SK-N-SH (cell line): ENCODE measurements at places on chromosomes 2 and 18. TPM values are rescaled to one million over a fixed set of nuclear protein-coding genes. Genes with fewer than 3 reads are reported as not detected.
A peak's percentile ranks its signal among the peaks of the same experiment; 100 is the strongest.

DNA sequence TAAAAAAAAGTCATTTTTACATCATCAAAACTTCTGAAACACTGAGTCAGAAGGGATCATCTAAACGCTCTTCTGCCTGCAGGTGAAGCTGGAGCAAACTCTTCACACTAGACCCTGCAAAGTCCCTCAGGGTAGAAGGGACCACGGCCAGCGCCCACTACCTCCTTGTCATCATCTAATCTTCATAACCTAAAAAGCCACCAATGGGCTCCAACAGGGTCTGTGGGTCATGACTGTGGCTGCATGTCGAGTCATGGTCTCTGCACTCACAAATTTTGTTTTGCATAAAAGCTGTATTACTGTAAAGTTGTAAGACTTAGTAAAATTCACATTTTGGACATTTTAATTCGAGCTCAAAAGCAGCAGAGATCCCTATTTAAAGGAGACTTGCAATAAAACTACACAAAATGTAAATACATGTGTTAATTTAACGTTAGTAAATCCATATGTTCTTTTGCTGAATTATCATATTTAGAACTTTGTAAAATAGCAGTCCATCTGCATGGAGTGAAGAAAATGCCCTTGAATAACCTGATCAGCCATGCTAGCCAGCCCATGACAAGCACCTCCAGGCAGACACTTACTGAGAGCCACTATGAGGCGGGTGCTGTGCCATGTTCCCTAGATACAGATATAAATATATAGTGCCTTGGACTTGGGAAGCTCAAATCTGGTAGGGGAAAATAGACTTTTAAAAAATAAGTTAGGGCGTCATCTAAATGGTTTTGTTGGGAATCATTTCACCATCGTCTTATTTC lies 437.2 kb upstream of the LYPD1 start:
- H3K27ac ChIP-seq = no peak overlapping the region
- no peak for DNase-seq
- no peaks in the 10 kb centered on the region for H3K36me3 ChIP-seq
- H3K4me1 ChIP-seq = no peaks in the 10 kb centered on the region
- no peak overlapping the region for H3K4me3 ChIP-seq

GRCh38 chr2:128320906-128321771 lies 2.5 kb upstream of the HS6ST1 start:
- no peaks in the 10 kb centered on the region for H3K36me3 ChIP-seq
- peak overlapping the region; percentile 68 for H3K4me3 ChIP-seq
- DNase-seq = no peak
- H3K27me3 ChIP-seq = no peaks in the 10 kb centered on the region
- H3K27ac ChIP-seq = no peak overlapping the region; the same call in 1 of the 2 replicates

GRCh38 chr2:185507719-185508118 lies 230.9 kb upstream of the FSIP2 start:
- H3K27ac ChIP-seq = no peak overlapping the region
- no peaks in the 10 kb centered on the region for H3K27me3 ChIP-seq
- no peak overlapping the region for H3K4me3 ChIP-seq

DNA sequence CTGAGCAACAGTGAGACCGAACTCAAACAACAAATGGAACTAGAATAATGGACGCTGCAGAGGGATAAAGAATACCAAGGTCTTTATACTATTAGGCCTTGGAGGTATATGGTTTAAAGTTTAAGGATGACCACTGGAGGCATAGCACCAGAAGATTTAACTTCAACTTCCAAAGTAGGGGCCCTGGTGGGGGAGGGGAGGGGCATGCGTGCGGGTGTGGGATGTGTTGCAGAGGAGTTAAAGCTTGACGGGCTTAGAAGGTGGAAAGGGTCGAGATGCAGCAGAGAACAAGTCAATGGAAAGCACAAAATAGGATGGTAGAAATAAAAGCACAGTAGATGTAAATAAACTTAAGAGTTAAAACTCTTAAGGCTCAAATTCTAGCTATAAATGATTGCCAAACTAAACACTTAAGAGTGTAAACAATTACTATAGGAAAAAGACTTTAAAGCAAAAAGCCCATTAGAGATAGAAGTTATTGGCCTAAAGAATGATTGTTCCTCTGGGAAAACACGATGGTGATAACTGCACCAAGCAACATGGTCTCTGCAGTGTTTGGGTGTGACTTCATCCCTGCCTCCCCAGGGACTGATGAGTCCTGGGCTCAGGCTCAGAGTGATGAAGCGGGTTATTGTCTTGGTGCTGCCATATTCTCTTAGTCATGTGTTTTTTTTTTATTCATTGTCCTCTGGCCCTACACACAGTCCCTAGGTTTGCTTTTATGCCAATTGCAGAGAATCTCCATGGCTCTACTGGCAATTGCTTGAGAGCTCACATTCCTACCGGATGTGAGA lies 13.0 kb downstream of the RRM2 start:
- no peak overlapping the region; the same call in 1 of the 2 replicates for H3K27ac ChIP-seq
- no peaks in the 10 kb centered on the region for H3K27me3 ChIP-seq
- H3K36me3 ChIP-seq = peaks cover 10% of the 10 kb centered on the region
- no peaks in the 10 kb centered on the region for H3K4me1 ChIP-seq
- H3K4me3 ChIP-seq = no peak overlapping the region

DNA sequence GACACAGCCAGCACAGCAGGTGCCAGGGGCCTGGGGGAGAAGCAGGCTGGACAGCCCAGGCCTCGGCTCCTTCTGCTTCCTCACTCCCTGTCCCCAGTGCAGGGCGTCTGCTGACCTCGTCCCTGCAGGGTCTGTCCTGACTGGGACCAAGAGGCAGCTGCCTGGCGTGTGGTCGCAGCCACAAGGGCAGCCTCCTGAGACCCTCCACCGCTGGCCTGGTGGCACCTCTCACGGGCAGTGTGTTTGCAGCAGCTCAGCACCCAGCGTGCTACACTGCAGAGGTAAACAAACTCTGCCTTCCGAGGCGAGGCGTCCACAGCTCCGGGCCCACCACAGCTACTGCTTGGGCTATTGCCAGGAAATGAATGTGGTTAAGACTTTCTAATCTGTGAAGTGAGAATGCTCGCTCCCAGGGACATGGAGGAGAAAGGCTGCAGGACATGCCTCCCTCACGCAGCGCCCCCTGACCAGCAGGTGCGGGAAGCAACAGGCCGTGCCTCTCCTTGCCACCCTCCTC lies 46.1 kb upstream of the HPCAL1 start:
- no peak overlapping the region for H3K4me3 ChIP-seq
- no peaks in the 10 kb centered on the region for H3K27me3 ChIP-seq
- DNase-seq = no peak

- H3K27ac ChIP-seq = no peak overlapping the region
- H3K4me1 ChIP-seq = peaks cover 15% of the 10 kb centered on the region
- no peaks in the 10 kb centered on the region; the same call in 1 of the 2 replicates for H3K36me3 ChIP-seq
- no peaks in the 10 kb centered on the region for H3K27me3 ChIP-seq
- no peak overlapping the region for H3K4me3 ChIP-seq
Measured at GRCh38 chr2:119242276-119243119, 18.9 kb downstream of the STEAP3 start.

- DNase-seq = no peak
- no peaks in the 10 kb centered on the region for H3K27me3 ChIP-seq
Measured at GRCh38 chr18:61666876-61667590, 225.8 kb downstream of the RNF152 start.

DNA sequence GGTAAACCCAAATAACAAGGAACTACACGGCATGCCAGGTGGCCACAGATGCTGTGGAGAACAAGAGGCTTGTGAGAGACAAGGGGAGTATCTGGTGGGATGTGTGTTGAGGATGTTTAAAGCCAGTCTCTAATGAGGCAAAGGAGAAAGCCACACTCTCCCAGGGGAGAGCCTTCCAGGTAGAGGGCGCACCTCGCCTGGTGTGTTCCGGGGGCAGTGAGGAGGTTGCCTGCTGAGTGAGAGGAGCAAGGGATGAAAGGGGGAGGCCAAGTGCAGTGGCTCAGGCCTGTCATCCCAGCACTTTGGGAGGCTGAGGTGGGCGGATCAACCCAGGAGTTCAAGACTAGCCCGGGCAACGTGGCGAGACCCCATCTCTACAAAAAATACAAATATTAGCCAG lies 16.2 kb downstream of the SAG start:
- peaks cover 2% of the 10 kb centered on the region; the same call in 1 of the 2 replicates for H3K4me1 ChIP-seq
- no peak overlapping the region for H3K27ac ChIP-seq
- DNase-seq = no peak
- H3K4me3 ChIP-seq = no peak overlapping the region
- no peaks in the 10 kb centered on the region for H3K27me3 ChIP-seq
- H3K36me3 ChIP-seq = no peaks in the 10 kb centered on the region

DNA sequence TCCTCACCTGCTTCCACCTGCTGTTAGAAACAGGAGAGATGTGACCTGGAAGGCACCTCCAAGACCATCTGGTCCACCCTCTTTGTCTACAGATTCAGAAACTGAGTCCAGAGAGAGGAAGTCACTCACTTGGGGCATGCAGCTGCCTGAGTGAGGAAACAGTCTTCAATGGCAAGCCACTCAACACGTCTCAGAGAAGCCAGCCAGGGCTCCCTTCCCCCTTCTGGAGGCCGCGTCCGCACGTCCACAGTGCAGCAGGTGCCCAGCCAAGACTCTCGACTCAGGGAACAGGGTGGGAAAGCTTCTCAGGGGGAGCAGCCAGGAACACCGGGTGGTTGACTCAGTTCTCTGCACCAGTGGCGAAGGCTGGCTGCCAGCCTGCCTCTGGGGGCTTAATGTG lies 201.7 kb downstream of the BCL11A start:
- no peaks in the 10 kb centered on the region for H3K4me1 ChIP-seq
- no peaks in the 10 kb centered on the region for H3K36me3 ChIP-seq
- DNase-seq = no peak
- no peak overlapping the region for H3K4me3 ChIP-seq

DNA sequence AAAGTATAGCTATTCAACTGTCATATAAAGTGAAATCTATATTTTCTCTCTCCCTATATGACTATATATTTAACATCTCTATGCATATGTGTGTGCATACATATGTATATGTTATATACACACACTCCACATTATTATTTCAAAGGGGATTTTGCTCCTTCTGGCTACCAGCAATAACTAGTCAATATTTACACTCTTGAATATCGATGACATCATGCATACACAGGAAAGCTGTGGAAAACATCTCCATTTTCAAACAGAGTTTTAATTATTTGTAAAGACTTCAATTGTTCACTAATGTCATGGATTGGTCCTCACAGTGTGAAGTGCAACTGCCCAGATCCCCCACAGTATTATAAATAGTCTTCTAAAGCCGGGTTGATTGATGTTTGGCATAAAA lies 195.9 kb upstream of the TCF4 start:
- H3K4me3 ChIP-seq = no peak overlapping the region
- DNase-seq = no peak
- no peaks in the 10 kb centered on the region for H3K27me3 ChIP-seq
- no peaks in the 10 kb centered on the region for H3K36me3 ChIP-seq

DNA sequence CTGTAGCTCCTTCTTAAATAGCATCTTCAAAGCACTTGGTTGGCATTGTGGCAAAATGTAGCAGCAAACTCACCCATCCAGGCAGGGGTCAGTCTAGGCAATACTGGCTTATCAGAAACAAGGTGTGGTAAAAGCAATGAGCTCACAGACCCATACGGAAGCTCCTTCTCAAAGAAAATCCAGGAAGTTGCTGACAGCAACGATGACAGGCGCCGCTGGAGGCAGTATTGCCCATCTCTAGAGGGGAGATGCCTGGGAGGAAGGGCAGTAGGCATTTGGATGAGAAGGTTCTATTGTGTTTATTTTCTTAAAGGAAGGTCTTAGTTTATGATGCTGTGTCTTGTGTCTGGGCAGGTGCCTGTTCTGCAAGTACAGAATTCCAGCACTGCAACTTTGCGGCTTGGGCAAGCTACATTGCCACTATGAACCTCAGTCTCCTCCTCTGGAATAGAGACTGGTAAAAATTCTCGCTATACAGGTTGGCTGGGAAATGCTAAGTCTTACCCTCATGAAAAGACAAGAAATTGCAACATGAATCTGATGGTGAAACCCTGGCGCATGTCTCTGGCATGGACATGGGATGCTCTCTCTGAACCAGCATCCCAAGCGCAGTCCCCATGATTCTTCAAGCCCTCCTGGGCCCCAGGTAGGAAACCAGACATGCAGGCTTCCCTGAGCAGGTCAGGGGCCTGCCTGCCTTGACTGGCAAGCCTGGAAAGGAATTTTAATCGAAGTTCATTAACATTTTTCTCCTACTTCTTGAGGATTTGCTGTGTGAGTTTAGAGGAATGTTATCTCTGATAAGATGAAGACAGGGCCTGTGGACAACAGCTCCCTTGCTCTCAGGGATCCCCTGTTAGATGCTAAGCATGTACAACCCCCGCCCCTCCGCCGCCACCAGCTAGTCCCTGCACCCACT lies 156.0 kb downstream of the TFCP2L1 start:
- H3K27ac ChIP-seq = no peak overlapping the region
- H3K27me3 ChIP-seq = peaks cover 15% of the 10 kb centered on the region
- no peak for DNase-seq
- peaks cover 9% of the 10 kb centered on the region; the same call in 1 of the 2 replicates for H3K4me1 ChIP-seq

- no peak for DNase-seq
- no peak overlapping the region for H3K4me3 ChIP-seq
- H3K27ac ChIP-seq = no peak overlapping the region
- peaks cover 9% of the 10 kb centered on the region; the same call in 1 of the 2 replicates for H3K4me1 ChIP-seq
Measured at GRCh38 chr2:41720331-41721251, 327.2 kb upstream of the PKDCC start.

- no peak overlapping the region for H3K4me3 ChIP-seq
- no peaks in the 10 kb centered on the region for H3K4me1 ChIP-seq
- peak; percentile 27 for DNase-seq
- no peak overlapping the region for H3K27ac ChIP-seq
Measured at GRCh38 chr2:193584522-193584938, 1389.8 kb upstream of the TMEFF2 start.

GRCh38 chr2:46365913-46366667 lies 68.9 kb downstream of the EPAS1 start:
- no peak overlapping the region for H3K27ac ChIP-seq
- H3K4me1 ChIP-seq = peaks cover 14% of the 10 kb centered on the region; the same call in 1 of the 2 replicates
- no peak overlapping the region for H3K4me3 ChIP-seq
- peaks cover 80% of the 10 kb centered on the region for H3K36me3 ChIP-seq
- H3K27me3 ChIP-seq = no peaks in the 10 kb centered on the region
- DNase-seq = peak; percentile 59

The APCDD1 gene
- 0.02 TPM in 1 of 2 replicates, not detected in the other for polyA plus RNA-seq

The KCNK3 gene
- polyA plus RNA-seq = 0.16 and 0.31 TPM in 2 replicates

The ADGRF3 gene
- polyA plus RNA-seq = 0.10 and 0.31 TPM in 2 replicates

The CCDC93 gene
- polyA plus RNA-seq = 11.7 and 15.0 TPM in 2 replicates

The GPBAR1 gene
- 0.08 and 0.13 TPM in 2 replicates for polyA plus RNA-seq

The IL1F10 gene
- polyA plus RNA-seq = not detected in 2 replicates

The SLC5A7 gene
- 0.12 and 0.57 TPM in 2 replicates for polyA plus RNA-seq

The EVX2 gene
- polyA plus RNA-seq = not detected in 2 replicates
